ENCODE measurements at places on chromosomes 12 and 14. TPM values are rescaled to one million over a fixed set of nuclear protein-coding genes. Genes with fewer than 3 reads are reported as not detected.
A peak's percentile ranks its signal among the peaks of the same experiment; 100 is the strongest.

DNA sequence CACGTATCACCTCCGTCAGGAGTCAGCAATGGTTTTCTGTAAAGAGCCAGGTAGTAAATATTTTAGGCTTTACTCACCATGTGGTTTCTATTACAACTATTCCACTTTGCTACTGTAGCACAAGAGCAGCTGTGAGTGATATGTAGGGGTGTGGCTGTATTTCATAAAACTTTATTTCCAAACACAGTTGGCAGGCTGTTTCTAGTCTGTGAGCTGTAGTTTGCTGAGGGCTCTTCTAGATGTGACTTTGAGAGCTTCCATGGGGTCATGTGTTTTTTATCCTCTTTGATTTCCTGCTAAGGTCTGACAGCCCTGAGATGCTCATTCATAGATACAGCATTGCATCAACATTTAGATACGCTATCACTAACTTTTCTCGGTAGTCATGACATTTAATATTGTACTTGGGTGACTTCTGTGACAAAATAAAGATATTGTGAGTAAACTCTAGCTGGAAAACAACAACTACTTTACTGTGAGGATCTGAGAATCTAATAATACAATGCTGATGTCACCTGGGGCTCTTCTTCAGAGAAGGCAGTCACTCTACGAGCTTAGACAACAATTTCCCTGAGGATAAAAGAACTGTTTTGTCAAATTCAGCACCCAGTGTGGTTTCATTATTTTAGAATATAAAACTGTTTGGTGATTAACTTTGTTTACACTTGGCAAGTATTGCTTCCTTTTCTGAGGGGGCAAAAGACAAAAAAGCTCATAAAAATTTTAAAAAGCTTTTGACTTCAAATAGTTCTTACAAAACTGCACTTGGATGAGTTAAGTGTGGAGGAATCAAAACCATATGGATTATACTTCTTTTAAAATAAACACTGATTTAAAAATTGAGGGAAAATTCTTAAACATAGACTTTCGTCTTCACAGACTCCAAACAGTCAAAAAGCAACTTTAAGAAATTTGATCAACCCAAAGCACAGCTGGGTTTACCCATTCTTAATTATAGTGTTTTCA lies 231.2 kb upstream of the DCN start:
- no peak overlapping the region for H3K4me3 ChIP-seq
- no peaks in the 10 kb centered on the region for H3K36me3 ChIP-seq
- peak; percentile 64 for DNase-seq

KIF26A gene
- 2.0 TPM for total RNA-seq

DNA sequence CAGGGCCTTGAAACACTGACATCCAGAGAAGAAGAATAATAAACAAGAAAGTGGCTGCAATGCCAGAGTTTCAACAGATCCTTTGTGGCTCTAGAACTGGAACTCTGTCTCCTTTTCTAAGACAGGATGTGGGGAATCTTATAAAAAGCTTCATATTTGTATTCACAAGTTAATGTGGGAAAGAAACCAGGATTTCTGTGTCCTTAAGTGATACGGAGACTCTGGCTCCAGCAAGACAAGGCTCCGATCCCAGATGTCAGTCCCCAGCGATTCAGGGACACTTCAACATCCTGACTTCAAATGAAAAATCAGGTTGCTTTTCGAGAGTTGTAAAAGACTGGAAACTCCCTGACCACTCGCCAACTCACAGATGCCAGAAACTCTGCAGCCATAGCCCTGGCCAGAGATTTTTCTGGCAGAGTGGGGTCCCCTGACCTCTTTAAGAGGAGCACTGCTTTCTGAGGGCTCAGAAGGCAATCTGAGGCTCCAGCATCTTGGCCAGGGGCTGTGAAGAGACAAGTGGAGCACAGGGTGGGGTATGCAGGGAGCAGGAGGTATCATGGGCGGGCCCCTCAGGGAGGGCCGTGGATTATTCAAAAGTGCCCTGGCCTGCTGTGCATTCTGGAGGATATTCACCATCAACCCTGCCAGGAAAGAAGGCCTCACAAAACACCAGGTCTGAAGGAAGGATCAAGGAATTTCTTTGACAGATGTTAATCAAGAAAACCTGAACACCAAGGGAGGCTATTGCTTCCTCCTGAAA lies 53.3 kb downstream of the TMX1 start:
- no peak overlapping the region for H3K27ac ChIP-seq
- H3K27me3 ChIP-seq: no peaks in the 10 kb centered on the region
- H3K36me3 ChIP-seq: no peaks in the 10 kb centered on the region
- peak; percentile 69 for DNase-seq
- H3K4me3 ChIP-seq: no peak overlapping the region

RERG gene
- total RNA-seq: 0.26 TPM

DNA sequence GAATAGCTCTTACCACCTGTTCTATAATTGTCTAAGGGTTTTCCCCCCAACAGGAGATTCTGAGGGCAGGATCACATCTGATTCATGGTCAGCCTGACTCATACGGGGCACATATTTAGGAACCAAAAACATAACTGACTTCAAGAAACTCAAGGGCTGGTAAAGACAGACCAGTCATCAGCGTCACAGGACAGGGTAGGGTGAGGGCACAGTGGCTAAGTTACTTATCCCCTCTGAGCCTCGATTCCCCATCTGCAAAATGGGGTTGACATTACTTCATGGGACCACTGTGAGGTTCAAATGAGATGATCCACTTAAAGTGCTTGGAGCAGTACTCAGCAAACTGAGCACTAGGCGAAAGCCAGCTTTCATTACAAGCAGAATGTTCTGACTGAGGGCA lies 606 bp downstream of the CINP start:
- peaks cover 3% of the 10 kb centered on the region for H3K36me3 ChIP-seq
- peak overlapping the region; percentile 97 for H3K27ac ChIP-seq
- H3K27me3 ChIP-seq: no peaks in the 10 kb centered on the region
- peaks cover 9% of the 10 kb centered on the region for H3K4me1 ChIP-seq
- H3K4me3 ChIP-seq: peak overlapping the region; percentile 95
- DNase-seq: peak; percentile 13

DNA sequence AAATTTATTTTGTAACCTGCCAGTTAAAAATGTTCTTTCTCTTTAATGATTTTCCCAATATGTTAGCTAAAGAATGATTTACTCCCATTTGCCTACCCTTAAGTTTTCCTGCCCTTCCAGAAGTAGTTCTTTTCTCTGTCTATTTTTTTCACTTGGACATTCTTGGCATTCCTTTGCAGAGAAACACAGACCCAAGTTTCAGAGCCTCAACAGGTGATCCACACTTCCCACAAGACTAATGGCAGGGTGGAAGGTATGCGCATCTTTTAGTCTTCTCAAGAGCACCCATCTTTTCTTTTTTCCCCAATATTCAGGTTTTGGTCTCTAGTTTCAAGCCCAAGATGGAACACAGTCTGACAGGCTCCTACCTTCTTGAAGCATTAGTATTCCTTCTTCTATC lies 420.7 kb downstream of the ADAMTS20 start:
- no peaks in the 10 kb centered on the region for H3K4me1 ChIP-seq
- no peak for DNase-seq
- no peaks in the 10 kb centered on the region for H3K27me3 ChIP-seq
- no peak overlapping the region for H3K4me3 ChIP-seq

- H3K36me3 ChIP-seq: no peaks in the 10 kb centered on the region
- DNase-seq: peak; percentile 6
- H3K4me3 ChIP-seq: no peak overlapping the region
- no peak overlapping the region for H3K27ac ChIP-seq
Observed at GRCh38 chr12:84585776-84586395, 326.7 kb downstream of the SLC6A15 start.

DNA sequence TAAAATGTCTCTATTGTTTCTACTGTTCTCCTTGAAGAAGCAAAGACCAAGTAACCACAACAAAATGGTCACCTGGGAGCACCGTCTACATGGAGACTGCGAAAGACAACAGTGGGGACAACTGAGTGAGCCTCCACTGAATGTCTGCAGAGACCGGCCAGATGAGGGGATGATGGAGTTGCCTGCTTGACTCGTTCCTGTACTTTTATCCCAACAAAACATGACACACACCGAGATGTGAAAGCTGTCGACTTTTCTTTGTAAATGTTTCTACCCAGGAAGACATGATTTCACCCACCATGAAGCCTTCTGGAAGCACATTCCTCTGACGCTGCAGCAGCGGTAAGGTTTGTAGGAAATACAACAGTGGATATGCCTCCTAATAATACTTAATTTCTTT lies 66.9 kb downstream of the FOXN3 start:
- no peak overlapping the region for H3K27ac ChIP-seq
- H3K27me3 ChIP-seq: no peaks in the 10 kb centered on the region
- DNase-seq: no peak
- H3K4me3 ChIP-seq: no peak overlapping the region

GRCh38 chr14:105529319-105529568 lies 2.9 kb downstream of the TMEM121 start:
- no peak for DNase-seq
- no peak overlapping the region for H3K27ac ChIP-seq
- no peaks in the 10 kb centered on the region for H3K4me1 ChIP-seq
- peaks cover 6% of the 10 kb centered on the region for H3K27me3 ChIP-seq
- no peak overlapping the region for H3K4me3 ChIP-seq

DNA sequence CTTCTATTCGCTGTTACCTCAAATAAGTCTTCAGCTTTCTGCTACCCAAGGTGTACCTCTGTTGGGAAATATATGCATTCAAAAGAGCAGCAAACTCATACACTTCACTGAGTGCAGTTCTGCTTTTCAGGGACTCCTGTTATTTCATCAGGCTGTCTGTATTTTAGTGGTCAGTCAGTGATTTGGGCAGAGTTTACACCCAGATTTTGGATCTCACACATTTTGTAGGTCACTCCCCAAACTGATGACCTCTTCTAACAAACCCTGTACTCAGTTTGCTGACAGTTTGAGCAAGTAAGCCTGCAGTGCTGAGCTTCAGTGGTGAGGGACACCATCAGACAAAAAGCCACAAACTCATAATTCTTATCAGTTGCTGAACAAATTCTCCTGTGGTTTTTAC lies 8.2 kb upstream of the WASHC4 start:
- H3K4me3 ChIP-seq: no peak overlapping the region
- no peak overlapping the region for H3K27ac ChIP-seq
- H3K27me3 ChIP-seq: no peaks in the 10 kb centered on the region
- H3K36me3 ChIP-seq: no peaks in the 10 kb centered on the region

- H3K36me3 ChIP-seq: no peaks in the 10 kb centered on the region
- no peaks in the 10 kb centered on the region for H3K27me3 ChIP-seq
- H3K4me3 ChIP-seq: no peak overlapping the region
- H3K4me1 ChIP-seq: no peaks in the 10 kb centered on the region
Observed at GRCh38 chr14:53772936-53773335, 183.7 kb downstream of the BMP4 start.

TMPRSS12 gene
- total RNA-seq: not detected

- no peak overlapping the region for H3K4me3 ChIP-seq
- no peaks in the 10 kb centered on the region for H3K36me3 ChIP-seq
- peak; percentile 54 for DNase-seq
- no peak overlapping the region for H3K27ac ChIP-seq
- H3K27me3 ChIP-seq: no peaks in the 10 kb centered on the region
Observed at GRCh38 chr14:55671641-55672040, 91.6 kb downstream of the KTN1 start.

TUNAR gene
- total RNA-seq: not detected

DNA sequence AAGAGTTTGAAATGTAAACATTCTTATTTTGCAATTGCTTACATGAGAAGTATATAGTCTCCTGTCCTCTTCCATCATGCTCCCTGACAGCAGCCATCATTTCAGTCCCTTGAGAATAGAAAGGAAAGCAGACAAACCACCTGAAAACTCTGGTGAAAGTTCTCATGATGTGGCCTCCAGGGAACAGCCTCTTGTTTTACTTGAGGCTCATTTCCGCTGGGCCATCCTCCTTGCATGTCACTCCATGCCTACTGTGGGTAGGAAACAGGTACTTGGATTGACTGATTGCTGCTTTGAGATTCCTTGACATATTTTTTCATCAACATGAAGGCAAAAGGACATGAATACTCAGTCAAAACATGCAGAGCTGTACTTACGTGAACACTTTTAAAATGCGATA lies 6.0 kb downstream of the SYT1 start:
- H3K4me1 ChIP-seq: no peaks in the 10 kb centered on the region
- H3K4me3 ChIP-seq: no peak overlapping the region
- H3K27ac ChIP-seq: no peak overlapping the region
- no peak for DNase-seq

GRCh38 chr12:82841487-82841904 lies 154.8 kb downstream of the TMTC2 start:
- no peaks in the 10 kb centered on the region for H3K4me1 ChIP-seq
- no peak overlapping the region for H3K4me3 ChIP-seq
- no peak overlapping the region for H3K27ac ChIP-seq
- no peaks in the 10 kb centered on the region for H3K36me3 ChIP-seq
- DNase-seq: no peak

PMCH gene
- not detected for total RNA-seq

GRCh38 chr12:4224206-4224889 lies 49.2 kb upstream of the CCND2 start:
- no peaks in the 10 kb centered on the region for H3K27me3 ChIP-seq
- no peak overlapping the region for H3K27ac ChIP-seq
- no peaks in the 10 kb centered on the region for H3K36me3 ChIP-seq
- no peak for DNase-seq
- H3K4me1 ChIP-seq: no peaks in the 10 kb centered on the region

- no peak for DNase-seq
- no peak overlapping the region for H3K27ac ChIP-seq
- H3K4me1 ChIP-seq: no peaks in the 10 kb centered on the region
- H3K36me3 ChIP-seq: no peaks in the 10 kb centered on the region
- no peak overlapping the region for H3K4me3 ChIP-seq
Observed at GRCh38 chr14:36870776-36871175, 209.1 kb downstream of the PAX9 start.

GPR135 gene
- 3.0 TPM for total RNA-seq

GRCh38 chr14:71317385-71318096 lies 410.3 kb downstream of the PCNX1 start:
- peaks cover 4% of the 10 kb centered on the region for H3K4me1 ChIP-seq
- no peaks in the 10 kb centered on the region for H3K36me3 ChIP-seq
- no peak overlapping the region for H3K27ac ChIP-seq
- H3K27me3 ChIP-seq: no peaks in the 10 kb centered on the region
- H3K4me3 ChIP-seq: no peak overlapping the region

DNA sequence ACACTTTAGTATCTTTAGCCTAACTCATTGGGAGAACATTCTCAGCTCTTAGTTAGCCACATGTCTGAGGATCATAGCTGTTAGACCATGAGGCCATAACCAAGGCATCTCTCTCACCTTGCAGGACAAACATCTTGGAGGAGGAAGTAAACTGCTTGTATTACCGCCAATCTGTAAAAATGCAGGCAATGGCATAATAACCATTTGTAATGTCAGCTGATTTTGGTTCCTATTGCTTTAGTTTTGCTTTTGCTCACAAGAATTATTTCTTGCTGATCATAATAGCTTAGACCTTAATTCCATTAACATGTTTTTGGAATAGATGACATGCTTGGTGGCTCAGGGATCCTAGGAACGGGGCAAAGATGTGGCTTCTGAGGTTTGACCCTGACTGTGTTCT lies 16.4 kb upstream of the GSG1 start:
- no peaks in the 10 kb centered on the region for H3K27me3 ChIP-seq
- no peak for DNase-seq
- H3K36me3 ChIP-seq: no peaks in the 10 kb centered on the region
- H3K4me1 ChIP-seq: peaks cover 5% of the 10 kb centered on the region
- H3K4me3 ChIP-seq: no peak overlapping the region

AMDHD1 gene
- 0.33 TPM for total RNA-seq

SLC17A8 gene
- not detected for total RNA-seq

- H3K27ac ChIP-seq: no peak overlapping the region
- H3K4me1 ChIP-seq: no peaks in the 10 kb centered on the region
- H3K4me3 ChIP-seq: no peak overlapping the region
- no peaks in the 10 kb centered on the region for H3K27me3 ChIP-seq
Observed at GRCh38 chr14:50784683-50785456, 46.1 kb downstream of the NIN start.

Measured in fibroblast of lung (primary cell).